ENCODE measurements at places on chromosomes 4 and X.

- no peak for DNase-seq
These were observed 159.5 kb downstream of the KLHL13 start for GRCh38 chrX:117957128-117957527.

- DNase-seq: no peak
These were observed 467.4 kb downstream of the BCOR start for GRCh38 chrX:39630344-39630743.

GRCh38 chr4:154643493-154643892 is 31.0 kb upstream of the FGG start:
- DNase-seq: peak; percentile 6

DNA sequence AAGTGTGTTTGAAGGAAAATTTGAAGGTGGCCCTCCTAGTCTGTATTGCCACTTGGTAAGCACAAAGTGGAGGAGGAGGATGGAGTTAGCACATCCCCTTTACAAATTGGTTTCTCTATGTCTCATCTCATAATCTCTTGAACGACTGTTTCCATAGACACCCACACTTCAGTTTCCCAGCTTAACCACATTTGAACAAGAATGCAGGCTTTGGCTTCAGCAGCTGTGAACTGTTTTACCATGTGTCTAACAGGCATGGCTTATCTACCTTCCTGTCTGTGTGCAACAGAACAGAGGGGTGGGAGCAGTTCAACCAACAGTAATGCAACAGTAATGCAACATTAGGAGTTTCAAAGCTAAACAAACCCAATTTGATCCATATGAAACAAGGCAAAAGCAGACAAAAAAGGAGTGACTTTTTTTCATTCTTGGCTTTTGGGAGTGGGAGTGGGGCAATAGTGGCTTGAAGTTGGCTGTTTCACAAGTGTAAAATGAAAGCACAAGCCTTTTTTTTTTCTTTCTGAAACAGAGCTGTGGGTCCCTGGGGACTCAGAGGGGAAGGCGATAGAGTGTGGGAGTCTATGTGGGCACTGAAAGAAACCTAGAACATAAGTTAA is 108.0 kb downstream of the ITM2A start:
- DNase-seq: peak; percentile 11

- no peak for DNase-seq
These were observed 334.2 kb downstream of the FSTL5 start for GRCh38 chr4:161829591-161829990.

All from fibroblast of pulmonary artery (primary cell).